ENCODE measurements at places on chromosomes 5 and 9. TPM values are rescaled to one million over a fixed set of nuclear protein-coding genes. Genes with fewer than 3 reads are reported as not detected.
A peak's percentile ranks its signal among the peaks of the same experiment; 100 is the strongest.

The RIC1 gene
- total RNA-seq, result 18.9 TPM

The LMX1B gene
- 12.4 TPM for total RNA-seq

The IFNA2 gene
- total RNA-seq, result not detected

The GNAQ gene
- 50.4 TPM for total RNA-seq

The C5orf63 gene
- total RNA-seq, result 3.4 TPM

The PDCD1LG2 gene
- not detected for total RNA-seq

GRCh38 chr9:109717342-109717741, 62.7 kb upstream of the PALM2AKAP2 start:
- H3K36me3 ChIP-seq, result no peaks in the 10 kb centered on the region
- DNase-seq, result no peak
- no peak overlapping the region for H3K4me3 ChIP-seq
- H3K27me3 ChIP-seq, result no peaks in the 10 kb centered on the region
- no peak overlapping the region for H3K27ac ChIP-seq
- peaks cover 3% of the 10 kb centered on the region for H3K4me1 ChIP-seq

DNA sequence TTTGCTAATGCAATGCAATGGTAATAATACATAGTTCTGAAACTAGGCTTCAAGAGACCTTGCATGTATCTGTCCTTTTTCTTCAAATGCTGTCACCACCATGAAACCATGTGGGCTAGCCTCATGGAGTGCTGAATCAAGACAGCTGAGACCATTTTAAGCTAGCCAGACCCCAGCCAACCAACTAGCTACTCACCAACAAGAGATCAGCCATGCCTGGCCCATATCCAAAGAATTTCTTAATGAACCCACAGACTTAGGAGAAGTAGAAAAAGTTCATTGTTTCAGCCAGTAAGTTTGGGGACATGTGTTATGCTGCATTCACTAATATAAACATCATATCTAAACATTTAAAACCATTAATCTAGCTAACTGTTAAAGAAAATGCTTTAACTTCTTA, 139.8 kb upstream of the EDIL3 start:
- no peak overlapping the region for H3K27ac ChIP-seq
- H3K27me3 ChIP-seq, result 0 out of 2 replicates have a peak, but pooled peaks cover 2% of the 10 kb centered on the region
- H3K4me1 ChIP-seq, result no peaks in the 10 kb centered on the region
- no peak for DNase-seq
- H3K4me3 ChIP-seq, result no peak overlapping the region

DNA sequence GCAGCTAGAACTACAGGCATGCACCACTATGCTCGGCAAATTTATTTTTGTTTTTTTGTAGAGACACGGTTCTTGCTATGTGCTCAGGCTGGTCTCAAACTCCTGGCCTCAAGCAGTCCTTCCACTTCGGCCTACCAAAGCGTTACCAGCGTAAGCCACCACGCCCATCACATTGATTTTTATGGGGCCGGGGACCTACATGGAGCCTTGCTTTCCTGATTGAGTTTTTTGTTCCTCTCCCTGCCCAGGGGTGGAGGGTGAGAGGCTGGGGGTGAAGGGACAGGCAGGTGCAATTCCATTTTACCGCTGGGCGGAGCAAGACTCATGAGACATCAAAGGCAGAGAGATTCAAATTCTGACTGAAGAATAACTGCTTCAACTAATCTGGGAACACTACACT, 1.9 kb downstream of the ALDH1B1 start:
- no peak overlapping the region for H3K27ac ChIP-seq
- no peak for DNase-seq
- H3K36me3 ChIP-seq, result peaks cover 30% of the 10 kb centered on the region
- H3K4me1 ChIP-seq, result peaks cover 25% of the 10 kb centered on the region
- peaks cover 24% of the 10 kb centered on the region for H3K27me3 ChIP-seq
- no peak overlapping the region for H3K4me3 ChIP-seq

GRCh38 chr9:12231832-12232231, 461.4 kb upstream of the TYRP1 start:
- no peaks in the 10 kb centered on the region for H3K4me1 ChIP-seq
- no peak overlapping the region for H3K4me3 ChIP-seq
- no peak for DNase-seq
- H3K36me3 ChIP-seq, result peaks cover 29% of the 10 kb centered on the region

- peaks cover 6% of the 10 kb centered on the region for H3K27me3 ChIP-seq
- no peak for DNase-seq
- no peaks in the 10 kb centered on the region for H3K36me3 ChIP-seq
- H3K4me1 ChIP-seq, result peaks cover 7% of the 10 kb centered on the region
- H3K4me3 ChIP-seq, result no peak overlapping the region
These were observed 15.9 kb downstream of the RLN2 start for GRCh38 chr9:5288591-5288990.

- no peaks in the 10 kb centered on the region for H3K36me3 ChIP-seq
- no peak for DNase-seq
- H3K4me1 ChIP-seq, result peaks cover 7% of the 10 kb centered on the region
- H3K27ac ChIP-seq, result no peak overlapping the region
These were observed 72.1 kb downstream of the C7 start for GRCh38 chr5:40981420-40981819.

- no peaks in the 10 kb centered on the region for H3K27me3 ChIP-seq
- DNase-seq, result no peak
- no peak overlapping the region for H3K4me3 ChIP-seq
- no peaks in the 10 kb centered on the region for H3K36me3 ChIP-seq
These were observed 440.3 kb downstream of the PTPRD start for GRCh38 chr9:10172476-10172875.

DNA sequence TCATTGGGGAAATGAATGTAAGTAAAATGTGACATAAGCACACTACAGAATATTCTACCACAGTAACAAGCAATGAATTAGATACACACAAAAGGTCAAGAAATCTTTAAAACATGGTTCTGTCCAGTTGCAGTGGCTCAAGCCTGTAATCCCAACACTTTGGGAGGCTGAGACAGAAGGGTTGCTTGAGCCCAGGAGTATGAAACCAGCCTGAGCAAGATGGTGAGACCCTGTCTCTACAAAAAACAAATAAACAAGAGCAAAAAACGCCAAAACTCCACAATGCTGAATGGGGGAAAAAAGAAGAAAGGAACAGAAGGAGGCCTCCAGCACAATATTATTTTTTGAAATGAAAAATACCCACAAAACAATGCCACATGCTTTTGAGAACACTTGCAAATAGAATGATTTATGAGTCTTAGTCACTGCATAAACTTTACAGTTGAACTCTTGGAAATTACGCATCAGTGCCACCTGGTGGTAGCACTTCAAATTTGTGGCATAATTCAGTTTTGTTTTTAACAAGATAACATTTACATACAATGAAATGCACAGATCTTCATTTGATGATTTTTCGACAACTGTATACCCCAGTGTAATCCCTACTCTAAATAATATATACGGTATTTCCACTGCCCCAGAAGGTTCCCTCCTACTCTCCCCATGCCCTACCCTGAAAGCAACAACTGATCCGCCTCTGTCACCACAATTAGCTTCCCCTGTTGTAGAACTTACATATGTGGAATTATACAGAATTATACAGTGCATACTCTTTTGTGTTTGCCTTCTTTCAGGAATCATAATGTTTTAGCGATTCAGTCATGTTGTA, 14.4 kb upstream of the SPINK4 start:
- H3K4me3 ChIP-seq, result no peak overlapping the region
- no peaks in the 10 kb centered on the region for H3K36me3 ChIP-seq
- no peak overlapping the region for H3K27ac ChIP-seq
- DNase-seq, result peak; percentile 52
- no peaks in the 10 kb centered on the region for H3K4me1 ChIP-seq
- no peaks in the 10 kb centered on the region for H3K27me3 ChIP-seq

DNA sequence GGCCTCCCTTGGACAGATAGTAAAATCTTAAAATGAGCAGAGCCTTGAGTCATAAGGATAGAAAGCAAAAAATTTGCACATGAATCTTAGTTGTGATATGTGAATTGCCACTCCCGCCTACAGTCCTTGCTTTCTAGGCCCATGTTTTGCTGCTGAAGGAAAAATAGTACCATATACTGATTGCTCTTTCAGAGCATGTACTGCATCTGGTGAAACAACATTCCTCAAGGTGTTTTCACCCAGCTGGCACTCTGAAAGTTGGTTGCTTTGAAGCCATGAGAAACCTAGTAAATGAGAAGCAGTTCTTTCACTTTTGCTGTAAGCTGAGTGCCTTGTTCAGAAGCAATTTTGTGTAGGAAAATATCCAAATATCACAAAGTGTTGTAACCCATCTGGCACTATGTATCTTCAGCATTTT, 10.3 kb downstream of the CDC37L1 start:
- H3K27ac ChIP-seq, result peak overlapping the region; percentile 42
- no peak for DNase-seq
- no peaks in the 10 kb centered on the region for H3K27me3 ChIP-seq
- H3K4me1 ChIP-seq, result no peaks in the 10 kb centered on the region

DNA sequence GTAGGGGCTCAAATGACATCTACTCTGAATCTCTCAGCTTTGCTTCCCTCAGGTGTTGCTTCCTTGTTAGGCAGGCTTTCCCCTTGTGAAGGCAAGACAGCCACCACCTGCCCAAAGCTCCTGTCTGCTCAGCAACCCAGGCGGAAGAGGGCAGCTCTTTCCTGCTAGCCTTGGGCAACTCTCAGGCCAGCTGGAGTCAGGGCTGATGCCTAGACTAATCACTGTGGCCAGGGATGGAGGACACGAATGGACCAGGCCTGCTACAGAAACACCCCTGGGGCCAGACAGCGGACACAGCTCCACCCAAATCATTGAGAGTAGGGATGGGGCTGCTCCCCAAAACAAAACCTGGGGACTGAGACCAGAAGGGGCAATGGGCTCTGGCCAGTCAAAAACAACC, 138.0 kb downstream of the MTX3 start:
- no peaks in the 10 kb centered on the region for H3K36me3 ChIP-seq
- H3K4me1 ChIP-seq, result no peaks in the 10 kb centered on the region
- no peak overlapping the region for H3K27ac ChIP-seq
- no peaks in the 10 kb centered on the region for H3K27me3 ChIP-seq

- H3K4me1 ChIP-seq, result no peaks in the 10 kb centered on the region
- no peaks in the 10 kb centered on the region for H3K27me3 ChIP-seq
- no peak for DNase-seq
- H3K36me3 ChIP-seq, result no peaks in the 10 kb centered on the region
- no peak overlapping the region for H3K27ac ChIP-seq
These were observed 883.6 kb upstream of the C9orf72 start for GRCh38 chr9:28456861-28457260.

DNA sequence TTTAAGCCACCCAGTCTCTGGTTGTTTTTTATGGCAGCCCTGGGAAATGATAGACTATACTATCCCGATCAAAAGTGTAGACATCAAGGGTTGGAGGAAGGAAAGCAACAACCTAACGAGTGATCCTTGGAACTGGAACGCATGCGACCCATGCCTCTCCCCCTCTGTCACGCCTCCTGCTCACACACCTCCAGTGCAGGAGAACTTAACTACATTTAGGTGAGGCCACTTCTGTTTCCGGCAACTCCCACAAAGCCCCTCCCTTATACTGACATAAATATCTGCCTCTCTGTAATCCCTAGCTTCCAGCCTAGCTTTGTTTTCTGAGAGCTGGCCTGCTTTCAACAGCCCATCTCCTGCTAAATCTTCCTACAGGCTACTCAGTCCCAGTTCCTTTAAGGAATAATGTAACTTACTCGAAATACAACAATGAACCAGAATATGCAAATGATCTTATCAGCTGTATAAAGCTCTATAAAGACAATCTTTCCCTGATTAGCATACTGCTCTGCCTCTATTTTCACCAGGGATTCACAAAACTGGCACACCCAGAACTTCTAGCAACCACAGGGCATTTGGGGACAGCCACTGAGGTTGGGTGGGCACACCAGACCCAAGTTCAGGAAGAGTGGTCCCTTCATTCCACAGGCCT, 73.9 kb downstream of the GABBR2 start:
- H3K36me3 ChIP-seq, result peaks cover 12% of the 10 kb centered on the region
- no peak for DNase-seq
- no peak overlapping the region for H3K27ac ChIP-seq
- H3K27me3 ChIP-seq, result no peaks in the 10 kb centered on the region
- H3K4me3 ChIP-seq, result no peak overlapping the region
- peaks cover 5% of the 10 kb centered on the region for H3K4me1 ChIP-seq

DNA sequence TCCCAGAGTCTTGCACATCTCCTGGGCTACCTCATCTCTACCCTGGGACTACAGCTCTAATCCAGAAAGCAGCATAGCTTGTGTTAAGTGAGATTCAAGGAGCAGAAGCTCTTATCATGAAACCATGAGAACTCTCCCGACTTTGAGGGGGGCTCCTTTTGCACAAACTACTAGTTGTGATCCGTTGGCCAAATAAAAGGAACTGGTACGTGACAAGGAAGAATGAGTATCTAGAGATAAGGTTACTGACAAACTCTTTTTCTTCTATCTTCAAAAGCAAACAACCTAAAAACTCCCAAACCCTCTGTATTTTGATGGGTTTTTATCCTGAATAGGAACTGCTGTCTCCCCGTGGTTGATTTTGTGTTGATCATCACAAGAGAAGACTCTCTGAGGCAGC, 168.5 kb downstream of the SLC24A2 start:
- H3K27me3 ChIP-seq, result no peaks in the 10 kb centered on the region
- no peak overlapping the region for H3K27ac ChIP-seq
- DNase-seq, result no peak
- H3K36me3 ChIP-seq, result peaks cover 4% of the 10 kb centered on the region
- peaks cover 12% of the 10 kb centered on the region for H3K4me1 ChIP-seq

GRCh38 chr9:1875921-1876448, 139.2 kb upstream of the SMARCA2 start:
- H3K27ac ChIP-seq, result no peak overlapping the region
- H3K27me3 ChIP-seq, result no peaks in the 10 kb centered on the region
- no peaks in the 10 kb centered on the region for H3K36me3 ChIP-seq
- no peak for DNase-seq
- peaks cover 14% of the 10 kb centered on the region for H3K4me1 ChIP-seq

DNA sequence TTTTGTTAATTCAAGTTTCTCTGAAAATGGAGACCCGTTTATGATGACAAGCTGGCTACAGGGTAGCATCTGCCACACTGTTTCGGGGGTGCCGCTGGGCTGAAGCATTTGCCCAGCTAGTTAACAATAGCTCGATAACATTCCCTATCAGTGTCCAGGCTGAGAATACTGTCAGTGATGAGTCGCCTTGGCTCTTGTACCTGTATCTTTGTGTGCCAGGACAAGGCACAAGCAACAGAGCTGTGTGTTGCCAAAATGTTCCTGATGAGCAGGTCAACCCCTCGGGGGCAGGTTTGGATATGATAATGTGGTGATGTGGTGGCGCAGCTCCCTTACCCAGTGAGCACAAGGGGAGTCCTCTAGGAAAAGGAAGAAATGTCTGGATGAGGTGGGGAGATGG, 7.0 kb downstream of the TGFBI start:
- H3K27ac ChIP-seq, result no peak overlapping the region
- H3K4me3 ChIP-seq, result no peak overlapping the region
- peaks cover 8% of the 10 kb centered on the region for H3K4me1 ChIP-seq
- peaks cover 36% of the 10 kb centered on the region for H3K27me3 ChIP-seq
- H3K36me3 ChIP-seq, result peaks cover 6% of the 10 kb centered on the region

GRCh38 chr9:87515588-87516221, 18.0 kb downstream of the DAPK1 start:
- no peaks in the 10 kb centered on the region for H3K27me3 ChIP-seq
- no peak overlapping the region for H3K4me3 ChIP-seq
- DNase-seq, result no peak
- H3K36me3 ChIP-seq, result peaks cover 26% of the 10 kb centered on the region

Measured in WTC11 (cell line).